ENCODE measurements at places on chromosomes 13 and 19.
A peak's percentile ranks its signal among the peaks of the same experiment; 100 is the strongest.

DNA sequence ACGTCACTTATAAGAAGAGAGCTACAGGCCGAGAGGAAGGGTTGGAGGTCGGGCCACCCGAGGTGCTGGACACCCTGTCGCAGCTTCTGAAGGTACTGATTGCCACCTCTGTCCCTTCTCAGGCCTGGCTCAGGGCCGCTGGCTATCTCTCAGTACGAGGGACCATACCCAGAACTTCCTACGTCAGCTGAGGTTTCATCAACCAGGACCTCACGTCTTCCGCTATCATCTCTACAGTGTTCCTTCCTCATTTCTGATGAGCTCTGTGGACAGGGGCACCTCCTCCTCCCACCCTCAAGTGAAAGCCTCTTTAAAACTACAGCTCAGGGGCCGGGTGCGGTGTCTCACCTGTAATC, 58.2 kb upstream of the USE1 start:
- no peak for DNase-seq

DNA sequence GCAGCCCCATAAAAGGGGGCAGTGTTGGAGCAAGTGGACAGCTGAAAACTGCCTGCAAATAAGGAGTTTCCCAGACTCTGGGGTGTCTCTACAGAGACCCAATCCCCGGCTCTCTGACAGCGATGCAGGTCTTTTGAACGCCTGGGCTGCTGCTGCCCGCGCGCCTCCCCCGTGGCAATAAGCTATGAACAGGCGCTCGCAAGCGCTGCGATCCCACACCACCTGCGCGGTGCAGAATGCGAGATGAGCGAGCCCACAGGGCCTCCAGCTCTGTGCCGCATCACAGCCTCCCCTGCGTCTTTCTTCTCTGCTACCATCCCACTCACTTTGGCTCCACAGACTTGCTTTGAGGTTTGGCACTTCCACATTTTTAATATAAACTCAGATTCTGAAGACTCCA, 62.3 kb downstream of the KCTD15 start:
- DNase-seq, result no peak

- no peak for DNase-seq
Observed at GRCh38 chr19:623974-624373, 9.4 kb downstream of the POLRMT start.

DNA sequence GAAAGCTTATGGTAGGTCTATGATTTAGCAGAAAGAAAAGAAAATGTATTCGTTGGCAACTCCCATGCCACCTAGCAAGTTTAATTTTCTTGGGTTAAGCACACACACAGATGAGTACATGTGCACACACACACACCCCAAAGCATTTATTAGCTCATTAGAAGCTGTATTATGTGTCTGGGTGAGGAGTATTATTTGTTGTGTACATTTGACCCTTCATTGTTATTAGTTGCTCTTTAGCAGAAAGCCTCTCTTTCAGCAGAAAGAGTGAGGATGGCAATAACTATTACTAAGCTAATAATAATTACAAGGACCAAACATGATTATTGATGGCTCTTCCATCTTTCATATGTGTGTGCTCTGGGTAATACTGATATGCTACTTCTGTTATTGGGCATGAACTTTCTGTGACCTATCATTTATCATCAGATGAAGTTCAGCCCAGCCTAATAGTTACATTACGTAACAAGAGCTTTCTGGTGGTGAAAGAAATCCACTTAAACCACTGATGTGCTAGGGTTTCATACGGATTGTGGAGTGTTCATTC, 177.4 kb upstream of the OBI1 start:
- no peak for DNase-seq

DNA sequence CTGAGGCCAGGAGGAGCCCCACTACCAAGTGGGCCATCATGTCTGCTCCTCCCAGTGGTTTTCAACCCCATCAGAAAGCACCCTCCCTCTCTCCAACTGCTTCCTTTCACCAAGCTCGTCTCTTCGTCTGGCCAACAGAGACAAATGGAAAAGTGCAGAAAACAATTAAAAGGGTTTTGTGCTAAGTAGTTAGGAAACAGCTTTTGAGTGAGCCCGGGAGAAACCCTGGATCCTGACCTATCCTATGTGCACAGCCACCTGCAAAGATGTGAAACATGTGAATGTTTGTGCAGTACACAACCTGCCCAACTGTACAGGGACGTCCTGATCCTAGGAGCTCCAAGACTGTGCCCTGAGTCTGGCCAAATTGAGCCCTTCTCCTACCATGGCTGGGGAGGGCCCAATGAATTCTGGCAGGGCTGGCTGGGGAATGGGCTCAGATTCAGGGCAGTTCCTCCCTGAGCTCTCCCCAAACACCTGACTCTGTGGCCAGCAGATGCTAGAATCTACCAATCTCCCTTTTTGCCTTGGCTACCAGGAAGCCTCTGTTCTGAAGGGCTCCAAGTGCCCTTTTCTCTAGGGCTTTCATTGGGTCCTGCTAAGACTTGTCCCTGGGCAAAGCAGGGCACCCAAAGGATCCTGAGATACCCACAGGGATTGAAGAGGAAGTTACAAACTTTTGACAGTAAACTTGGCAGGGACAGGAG, 7.9 kb downstream of the TLE5 start:
- no peak for DNase-seq

GRCh38 chr13:91242652-91243051, 104.8 kb upstream of the MIR17HG start:
- DNase-seq, result no peak

DNA sequence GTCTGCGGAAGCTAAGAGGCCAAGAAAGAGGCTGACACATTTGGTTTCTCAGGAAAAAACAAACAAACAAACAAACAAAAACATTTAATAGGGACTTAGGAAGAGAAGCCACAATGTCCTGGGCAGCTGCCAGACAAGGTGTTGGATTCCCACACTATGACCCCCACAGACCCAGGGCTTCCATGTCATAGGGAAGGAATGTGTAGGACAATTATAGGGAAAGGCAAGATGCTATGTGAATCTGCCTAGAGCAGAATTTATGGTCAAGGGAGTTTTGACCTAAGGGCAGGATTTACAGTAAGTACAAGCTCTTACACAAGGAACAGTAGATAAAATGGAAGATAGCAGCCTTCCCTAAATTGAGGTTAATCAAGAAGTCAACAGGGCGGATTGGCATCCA, 9.1 kb upstream of the CDADC1 start:
- no peak for DNase-seq

DNA sequence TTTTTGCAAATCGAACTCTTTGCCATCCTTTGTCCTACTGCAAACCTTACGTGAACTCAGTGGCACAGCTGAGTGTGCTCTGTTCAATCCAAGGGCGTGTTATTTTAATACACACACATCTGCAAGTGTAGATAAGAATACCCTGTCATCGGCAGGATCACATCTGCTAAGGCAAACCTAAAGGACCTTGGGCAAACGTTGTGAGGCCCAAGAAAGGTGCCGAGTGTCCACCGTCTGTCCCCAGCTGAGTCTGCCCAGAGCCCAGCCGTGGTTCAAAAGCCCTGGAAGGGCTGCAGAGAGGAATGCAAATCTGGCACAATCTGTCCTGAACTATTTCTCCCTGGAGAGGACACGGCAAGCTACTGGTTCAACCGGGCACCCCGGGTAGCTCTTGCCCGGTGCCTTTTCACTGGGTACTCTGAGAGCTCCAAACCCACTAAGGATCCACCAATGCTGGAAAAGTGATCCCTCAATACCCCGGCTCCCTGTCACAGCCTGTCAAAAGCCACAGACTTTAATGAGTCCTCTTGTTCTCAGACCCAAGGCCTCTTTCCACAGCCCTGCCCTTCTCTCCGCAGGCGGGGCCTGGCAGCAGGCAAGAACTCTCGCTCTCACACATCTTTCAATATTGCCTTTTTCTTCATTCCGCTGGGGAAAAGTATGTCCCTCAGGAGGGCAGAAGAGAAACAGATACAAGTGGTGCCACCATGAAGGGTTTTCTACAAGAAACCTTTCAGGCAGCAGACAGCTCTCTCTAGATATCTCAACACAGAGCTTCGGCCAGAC, 17.0 kb downstream of the SLC7A1 start:
- no peak for DNase-seq

DNA sequence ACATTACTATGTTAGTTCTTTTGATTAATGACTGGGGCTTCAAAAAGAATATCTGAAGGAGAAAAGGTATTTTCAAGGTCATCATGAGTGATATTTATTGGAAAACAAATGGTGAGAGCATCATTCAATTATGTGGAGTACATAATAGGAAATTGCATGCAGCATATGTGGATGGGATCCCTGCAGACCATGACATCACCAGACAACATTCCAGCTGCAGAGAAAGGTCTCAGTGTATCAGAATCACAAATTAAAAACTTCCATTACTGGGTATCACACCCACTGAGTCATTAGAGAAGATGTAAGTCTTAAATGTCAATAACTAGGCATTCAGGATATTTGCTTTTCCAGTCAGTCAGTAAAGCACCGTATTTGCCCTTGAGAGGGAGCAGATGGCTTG, 574.4 kb upstream of the SLC10A2 start:
- DNase-seq, result no peak

- DNase-seq, result no peak
Observed at GRCh38 chr13:27967203-27967735, 1.8 kb downstream of the CDX2 start.

DNA sequence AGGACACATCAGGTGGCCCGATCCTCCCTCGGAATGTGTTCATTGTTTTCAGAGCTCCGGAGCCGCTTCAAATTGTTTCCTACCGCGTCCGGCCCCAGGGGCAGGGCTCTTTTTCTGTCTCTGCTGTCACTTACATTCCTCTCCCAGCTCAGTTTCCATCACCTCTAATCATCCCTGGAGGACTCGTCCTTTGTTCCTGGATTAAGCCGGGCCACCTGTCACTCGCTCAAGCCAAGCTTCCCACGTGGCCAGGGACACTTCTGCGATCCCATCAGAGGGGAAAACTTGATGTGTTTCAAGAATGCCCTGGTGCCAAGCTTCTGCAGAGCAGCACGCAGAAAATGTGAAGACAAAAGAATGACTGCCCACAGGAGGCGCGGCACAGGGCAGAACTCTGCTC, 13.5 kb downstream of the IL17D start:
- peak; percentile 70 for DNase-seq

DNA sequence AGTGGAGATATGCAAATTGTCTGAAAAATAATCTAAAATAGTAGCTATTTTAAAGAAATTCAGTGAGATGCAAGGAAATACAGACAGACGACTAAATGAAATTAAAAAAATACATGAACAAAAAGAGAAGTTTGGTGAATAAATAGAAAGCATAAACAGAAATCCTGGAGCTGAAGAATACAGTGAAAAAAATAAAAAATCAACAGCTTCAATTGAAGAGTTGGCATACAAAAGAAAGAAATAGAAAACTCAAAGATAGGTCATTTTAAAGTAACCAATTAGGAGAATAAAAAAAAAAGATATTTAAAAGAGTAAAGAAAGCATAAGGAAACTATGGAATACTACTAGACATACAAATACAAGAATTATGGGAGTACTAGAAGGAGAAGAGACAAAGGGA, 2191.5 kb upstream of the PCDH20 start:
- no peak for DNase-seq

- no peak for DNase-seq
Observed at GRCh38 chr13:110646442-110647364, 31.4 kb downstream of the NAXD start.

GRCh38 chr19:18436671-18437490, 1.1 kb downstream of the ISYNA1 start:
- DNase-seq, result peak; percentile 85

DNA sequence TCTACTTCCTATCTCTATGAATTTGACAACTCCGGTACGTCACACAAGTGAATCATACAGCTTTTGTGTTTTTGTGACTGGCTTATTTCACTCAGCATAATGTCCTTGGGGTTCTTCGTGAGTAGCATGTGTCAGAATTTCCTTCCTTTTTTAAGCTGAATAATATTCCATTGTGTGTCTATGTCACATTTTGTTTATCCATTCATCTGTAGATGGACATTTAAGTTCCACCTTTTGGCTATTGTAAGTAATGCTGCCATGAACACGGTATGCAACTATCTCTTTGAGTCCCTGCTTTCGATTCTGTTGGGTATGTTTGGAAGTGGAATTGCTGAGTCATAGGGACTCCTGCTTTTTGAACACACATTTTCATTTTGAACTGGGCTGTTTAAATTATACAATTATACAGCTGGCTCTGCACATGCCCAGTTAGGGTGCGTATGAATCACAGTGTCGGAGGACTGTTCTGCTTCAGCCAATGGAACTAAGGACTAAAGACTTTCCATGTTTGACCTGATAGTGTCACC, 43.0 kb upstream of the C13orf42 start:
- DNase-seq, result no peak

GRCh38 chr13:40770609-40770933, 419 bp downstream of the MRPS31 start:
- DNase-seq, result no peak

- no peak for DNase-seq
Observed at GRCh38 chr13:113069861-113070805, 35.5 kb upstream of the F7 start.

DNA sequence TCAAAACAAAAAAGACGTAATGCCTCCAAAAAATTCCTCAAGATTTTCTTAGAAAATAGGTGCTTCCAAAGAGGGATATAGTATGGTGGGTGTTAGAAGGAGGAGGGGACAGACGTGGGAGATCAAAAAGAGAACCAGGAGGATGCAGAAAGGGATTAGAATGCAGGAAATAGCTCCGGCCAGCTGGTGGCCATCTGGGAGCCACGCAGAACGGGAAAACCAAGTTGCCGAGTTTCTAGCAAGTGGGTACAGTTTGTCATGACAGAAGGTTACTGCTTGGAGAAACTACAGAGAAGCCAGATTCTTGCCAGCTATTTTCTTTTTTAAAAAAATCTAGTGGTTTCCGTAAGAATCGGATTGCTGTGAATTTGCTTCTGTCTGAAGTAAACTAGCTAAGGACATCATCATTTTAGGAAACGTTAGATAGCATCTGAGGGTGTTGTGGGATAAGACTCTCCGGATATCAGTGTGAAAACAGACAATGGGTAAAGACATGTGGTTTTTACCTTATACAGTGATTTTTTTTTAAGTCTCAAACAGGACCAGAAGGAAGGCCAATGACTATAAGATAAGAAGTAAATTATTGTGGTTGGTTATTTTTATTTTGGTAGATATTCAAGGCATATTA, 104.9 kb downstream of the HSPH1 start:
- no peak for DNase-seq

GRCh38 chr13:109096101-109096500, 466.7 kb downstream of the MYO16 start:
- DNase-seq, result no peak

GRCh38 chr19:45668342-45668871, 386 bp downstream of the GIPR start:
- no peak for DNase-seq

GRCh38 chr19:38714354-38714778, 29.9 kb downstream of the CAPN12 start:
- DNase-seq, result no peak

DNA sequence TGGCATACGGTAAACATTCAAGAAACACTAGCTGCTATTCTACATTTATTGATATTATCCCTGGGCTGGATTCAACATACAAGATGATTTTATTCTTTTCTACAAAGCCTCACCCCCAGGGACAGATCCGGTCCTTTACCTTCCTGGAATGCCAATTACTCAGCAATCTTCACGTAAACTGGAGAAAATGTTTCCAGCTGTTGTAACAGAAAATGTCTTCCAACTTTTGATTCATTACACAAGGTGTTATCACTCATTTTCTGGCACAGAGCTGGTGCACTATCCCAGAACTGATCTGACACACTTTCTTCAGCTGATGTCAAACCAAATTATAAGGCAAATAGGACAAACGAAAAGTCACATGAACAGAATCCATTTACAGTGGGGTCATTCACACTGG, 33.1 kb downstream of the DCLK1 start:
- DNase-seq, result no peak

- no peak for DNase-seq
Observed at GRCh38 chr13:41017817-41018601, 1.1 kb downstream of the ELF1 start.

GRCh38 chr19:12987781-12988180, 7.5 kb upstream of the NFIX start:
- no peak for DNase-seq

Data from neuronal stem cell (in vitro differentiated cells).